NCI-H748 treated with DMSO at 0.1 percent for 48 hours (cell line): ENCODE measurements at places on chromosomes 2 and 18.

DNA sequence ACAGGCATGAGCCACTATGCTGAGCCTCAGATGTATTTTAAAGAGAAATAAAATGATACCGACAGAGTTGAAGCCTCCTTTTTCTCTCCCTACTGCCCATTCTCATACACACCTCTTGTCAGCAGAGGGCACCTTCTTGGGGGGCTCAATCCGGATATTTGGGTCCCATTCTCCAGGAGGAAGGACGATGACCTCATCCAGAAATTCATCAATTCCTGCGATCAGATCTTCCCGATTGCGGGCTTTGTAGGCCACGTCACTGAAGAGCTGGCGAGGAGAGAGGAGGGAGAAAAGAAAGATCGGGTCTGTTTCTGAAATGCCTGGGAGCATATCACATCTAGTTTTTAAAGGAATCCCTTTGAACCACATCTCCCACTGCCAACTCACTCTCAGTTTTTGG, 54.4 kb downstream of the MTHFD2 start:
- DNase-seq, result no peak

DNA sequence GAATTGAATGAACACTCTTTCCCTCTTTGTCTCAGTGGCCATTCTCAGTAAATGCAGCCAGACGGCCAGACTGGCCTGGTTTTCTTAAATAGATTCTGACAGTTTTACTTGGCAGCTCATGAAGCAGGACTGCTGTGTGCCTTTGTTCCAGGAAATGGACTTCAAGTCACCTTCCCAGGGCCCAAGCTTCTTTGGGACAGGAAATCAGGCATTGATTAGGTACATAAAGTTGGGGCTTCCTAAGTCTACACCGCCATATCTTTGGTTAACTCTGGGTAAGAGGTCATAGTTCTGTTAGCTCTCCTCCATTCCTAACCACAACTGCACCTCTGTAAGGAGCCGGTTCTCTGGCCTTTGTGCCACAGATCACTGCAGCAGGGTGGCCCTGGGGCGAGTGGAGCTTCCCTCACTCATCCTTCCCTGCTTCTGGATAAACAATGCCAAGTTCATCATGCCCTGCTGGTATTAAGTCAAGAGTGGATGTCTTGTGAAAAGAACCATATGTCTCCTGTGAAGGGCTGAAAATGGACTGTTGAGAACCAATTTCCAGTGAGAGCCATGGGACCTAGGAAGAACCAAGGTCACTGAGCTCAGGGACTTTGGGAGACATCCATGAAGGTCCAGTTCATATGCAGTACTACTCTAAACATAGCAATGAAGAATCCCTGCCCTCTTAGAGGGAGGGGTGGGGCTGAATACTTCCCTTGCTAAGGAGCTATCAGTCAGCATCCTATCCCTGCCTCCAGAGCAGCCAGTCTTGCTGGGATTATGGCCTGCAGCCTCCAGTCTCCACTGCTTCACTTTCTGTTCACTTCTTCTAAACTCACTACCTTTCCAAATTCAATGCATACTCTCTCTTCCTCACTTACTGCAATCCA, 122.6 kb upstream of the XPO1 start:
- DNase-seq, result no peak

GRCh38 chr2:201151127-201151981, 31.6 kb upstream of the CASP10 start:
- DNase-seq, result no peak

GRCh38 chr18:76367168-76368125, 127.6 kb downstream of the ZNF516 start:
- DNase-seq, result no peak

GRCh38 chr2:75428646-75429443, 131.9 kb downstream of the EVA1A start:
- DNase-seq, result no peak

DNA sequence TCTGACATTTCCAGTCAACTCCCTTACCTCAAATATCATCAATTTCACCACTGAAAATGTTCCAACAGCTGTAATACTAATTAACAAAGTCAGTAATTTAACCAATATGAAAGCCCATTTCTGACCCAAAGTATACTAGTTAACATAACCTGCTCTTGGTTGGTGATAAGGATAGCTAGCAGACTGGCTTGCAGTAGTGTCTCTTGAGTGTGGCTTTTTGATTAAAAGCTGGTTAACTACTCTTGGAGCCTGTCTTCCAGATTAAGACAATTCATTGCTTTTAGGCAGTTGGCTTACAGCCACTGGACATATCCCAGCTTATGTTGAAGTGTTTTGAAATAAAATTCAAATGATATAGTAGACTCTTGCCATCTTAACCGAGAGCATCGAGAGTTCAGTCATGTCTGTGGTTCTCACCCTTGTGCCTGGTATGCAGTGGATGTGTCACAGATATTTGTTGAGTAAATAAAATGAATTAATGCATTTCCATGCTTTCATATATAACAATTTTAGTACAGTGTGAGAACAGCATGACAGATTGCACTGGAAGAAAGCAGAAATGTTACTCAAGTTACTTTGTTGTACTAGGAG, 158.1 kb downstream of the TANC1 start:
- no peak for DNase-seq

- DNase-seq, result peak; percentile 12
Observed at GRCh38 chr2:152097290-152097800, 1.5 kb downstream of the CACNB4 start.

DNA sequence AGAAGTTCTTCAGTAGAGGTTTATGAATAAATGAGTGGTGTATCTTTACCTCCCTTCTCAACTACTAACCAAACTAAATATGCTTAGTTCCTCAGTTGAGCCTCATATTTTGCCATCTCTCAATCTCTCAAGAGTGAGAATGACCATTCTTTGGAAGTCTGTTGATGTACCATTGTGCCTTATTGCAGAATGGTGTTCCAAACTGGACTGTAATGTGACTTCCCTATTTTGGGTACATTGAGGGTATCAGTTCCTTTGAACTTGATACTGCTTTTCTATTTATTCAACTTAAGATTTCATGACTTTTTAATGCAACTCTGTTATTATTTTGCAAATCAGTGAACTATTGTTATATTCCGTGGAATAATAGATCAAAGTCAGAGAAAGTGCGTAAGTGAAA, 159.4 kb downstream of the PTPRM start:
- DNase-seq, result no peak

- DNase-seq, result no peak
Observed at GRCh38 chr18:50790241-50790640, 29.6 kb downstream of the MRO start.

DNA sequence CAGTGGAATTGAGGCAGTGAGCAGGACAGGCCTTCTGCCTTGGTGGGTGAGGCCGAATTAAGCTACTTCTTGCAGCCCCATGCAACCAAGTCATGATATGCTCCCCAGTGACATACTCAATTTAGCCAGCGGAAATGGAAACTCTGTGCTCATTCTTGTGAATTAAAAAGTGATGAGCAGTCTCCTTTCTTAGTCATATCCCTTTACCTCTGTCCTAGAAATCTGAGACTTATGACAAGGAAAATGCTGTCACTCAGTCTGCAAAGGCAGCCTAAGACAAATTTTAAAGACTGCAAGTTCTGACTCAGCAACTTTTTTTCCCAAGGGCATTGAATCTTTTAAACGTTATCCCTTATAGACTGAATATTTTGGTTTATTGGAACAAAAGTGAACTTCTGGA, 218.2 kb downstream of the SH3BP4 start:
- no peak for DNase-seq

- no peak for DNase-seq
Observed at GRCh38 chr18:47795434-47795814, 135.0 kb downstream of the SMAD2 start.

DNA sequence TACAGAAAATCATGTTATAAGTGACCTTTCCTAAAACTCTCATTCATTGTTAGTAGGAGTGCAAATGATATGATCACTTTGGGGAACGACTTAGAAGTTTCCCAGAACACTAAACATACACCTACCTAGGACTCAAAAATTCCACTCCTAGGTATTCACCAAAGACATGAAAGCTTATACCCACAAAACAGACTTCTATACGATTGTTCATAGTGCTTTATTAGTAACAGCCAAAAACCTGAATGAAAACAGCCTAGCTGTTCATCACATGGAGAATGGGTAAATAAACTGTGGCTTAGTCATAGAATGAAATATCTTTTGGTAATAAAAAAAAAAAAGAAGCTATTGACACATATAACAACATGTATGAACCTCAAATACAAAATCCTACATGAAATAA, 8.8 kb downstream of the NOL10 start:
- no peak for DNase-seq

- DNase-seq, result no peak
Observed at GRCh38 chr18:55012008-55012407, 52.7 kb upstream of the CCDC68 start.

DNA sequence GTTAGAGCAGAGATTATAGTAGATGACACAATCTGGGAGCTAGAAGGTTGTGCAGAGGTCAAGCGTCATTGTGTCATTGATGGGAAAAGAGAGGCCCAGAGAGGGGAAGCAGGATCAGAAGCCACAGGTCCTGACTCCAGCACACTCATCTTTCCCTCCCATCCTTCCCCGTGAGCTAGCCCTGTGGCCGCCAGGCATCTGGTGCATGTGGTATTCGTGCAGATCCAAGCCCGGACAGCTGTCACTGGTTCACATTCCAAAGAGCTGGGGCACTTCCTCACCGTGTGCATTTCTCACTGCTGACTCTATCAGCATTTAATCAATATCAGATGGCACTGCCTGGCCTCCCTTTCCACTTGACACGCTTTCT, 94.1 kb upstream of the THOC1 start:
- no peak for DNase-seq

GRCh38 chr2:223459328-223459939, 142.7 kb downstream of the SCG2 start:
- DNase-seq, result peak; percentile 47

DNA sequence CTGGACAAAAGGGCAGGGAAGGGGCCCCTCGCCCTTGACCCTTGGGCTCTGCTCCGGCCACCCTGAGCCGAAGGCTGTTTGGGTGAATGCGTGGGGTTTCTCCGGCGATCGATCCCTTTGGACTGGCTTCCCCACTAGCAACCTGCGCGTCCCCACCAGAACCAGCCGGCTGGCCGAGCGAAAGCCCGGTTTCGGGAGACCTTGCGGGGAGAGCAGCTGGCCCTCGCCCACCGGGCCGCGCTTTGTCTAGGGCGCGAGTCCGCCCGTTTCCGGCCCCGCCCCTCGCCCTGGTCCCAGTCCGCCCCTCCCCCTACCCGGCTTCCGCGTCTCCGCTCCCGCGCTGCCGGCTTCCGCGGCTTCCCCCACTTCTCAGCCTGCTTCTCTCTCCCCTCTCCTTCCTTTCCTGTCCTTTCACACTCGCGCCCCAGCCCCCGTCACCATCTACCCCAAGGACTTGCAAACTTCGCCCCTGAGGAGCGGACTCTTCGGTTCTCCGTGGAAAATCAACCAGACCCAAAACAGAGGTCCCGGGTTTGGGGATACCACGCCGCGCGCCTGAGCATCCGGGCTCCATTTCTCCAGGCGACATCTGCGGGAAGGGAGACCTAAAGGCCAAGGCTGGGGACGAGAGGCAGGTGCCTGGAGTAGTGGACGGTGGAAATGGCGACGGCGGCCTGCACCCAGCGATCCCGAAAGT, 48.0 kb upstream of the ATP6V1B1 start:
- peak; percentile 3 for DNase-seq

DNA sequence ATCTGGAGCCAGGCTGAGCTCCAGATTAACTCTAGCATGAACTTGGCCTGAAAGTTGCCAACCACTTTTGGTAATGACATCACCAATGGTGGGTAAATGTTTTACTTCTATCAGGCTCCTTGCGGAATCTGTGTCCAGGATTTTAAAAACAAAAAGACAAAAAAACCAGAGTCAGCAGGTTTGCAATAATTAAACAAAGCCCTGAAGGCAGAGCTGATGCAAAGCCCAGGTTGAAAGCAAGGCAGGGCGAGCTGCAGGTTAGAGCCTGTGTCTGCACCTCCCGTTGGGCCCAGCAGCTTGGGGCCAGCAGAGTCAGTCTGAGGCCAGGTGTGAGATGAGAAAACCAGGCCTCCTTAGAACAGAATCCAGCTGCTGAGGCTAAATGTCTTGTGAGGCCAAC, 29.1 kb upstream of the ALK start:
- DNase-seq, result no peak

- no peak for DNase-seq
Observed at GRCh38 chr2:1681017-1681318, 63.3 kb downstream of the PXDN start.

GRCh38 chr2:60072609-60073008, 480.8 kb downstream of the BCL11A start:
- DNase-seq, result no peak

DNA sequence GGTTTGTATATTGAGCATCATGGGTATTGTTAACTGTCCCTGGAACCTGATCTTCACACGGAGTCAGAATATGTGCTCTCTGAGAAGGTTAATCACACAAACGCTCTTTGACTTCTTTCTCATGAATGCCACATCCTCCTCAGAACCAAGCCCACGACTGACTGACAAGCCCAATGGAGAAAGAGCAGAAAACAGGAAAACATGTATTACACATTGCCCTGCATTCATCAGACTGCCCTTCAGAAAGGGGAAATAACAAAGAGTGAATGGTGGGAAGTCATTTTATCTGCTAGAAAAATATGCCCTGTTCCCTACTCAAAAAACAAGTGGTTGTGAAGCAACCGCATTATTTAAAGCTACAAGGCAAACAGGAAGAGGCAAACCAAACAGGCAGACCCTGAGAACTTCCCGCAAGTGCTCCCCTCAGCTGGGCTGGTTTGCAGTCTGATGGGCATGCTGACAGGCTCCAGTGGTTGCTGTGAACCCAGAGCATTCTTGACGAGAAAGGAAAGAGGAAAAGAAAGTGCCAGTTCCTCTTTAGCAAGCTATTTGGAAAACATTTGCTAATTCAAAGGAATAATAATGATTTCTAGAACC, 172.9 kb upstream of the SETBP1 start:
- no peak for DNase-seq

DNA sequence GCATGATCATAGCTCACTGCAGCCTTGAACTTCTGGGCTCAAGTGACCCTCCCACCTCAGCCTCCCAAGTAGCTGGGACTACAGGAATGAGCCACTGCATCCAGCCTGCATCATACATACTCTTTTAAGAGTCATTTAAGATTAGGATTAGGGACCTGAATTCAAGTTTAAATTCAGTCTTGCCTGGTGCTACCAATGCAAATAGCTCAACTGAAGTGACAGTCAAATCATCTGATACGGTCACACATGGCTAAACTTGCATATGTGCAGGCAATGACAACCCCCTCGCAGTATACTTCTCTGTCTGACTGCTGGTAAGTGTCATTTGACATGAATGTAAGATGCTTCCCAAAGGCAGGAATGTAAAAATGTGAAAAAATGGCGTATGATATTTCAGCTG, 31.8 kb upstream of the TMEM131 start:
- no peak for DNase-seq

GRCh38 chr2:64854773-64855237, 134.4 kb upstream of the SLC1A4 start:
- DNase-seq, result no peak

GRCh38 chr18:74530584-74530862, 3.8 kb upstream of the CNDP1 start:
- DNase-seq, result no peak

GRCh38 chr2:239544918-239545465, 144.2 kb upstream of the HDAC4 start:
- DNase-seq, result no peak
